ENCODE measurements at places on chromosomes 2 and 18. TPM values are rescaled to one million over a fixed set of nuclear protein-coding genes. Genes with fewer than 3 reads are reported as not detected.

GRCh38 chr2:230684270-230685168 lies 28.1 kb upstream of the CAB39 start:
- no peak overlapping the region for H3K4me3 ChIP-seq
- no peak for DNase-seq
- H3K4me1 ChIP-seq, result peaks cover 5% of the 10 kb centered on the region
- no peaks in the 10 kb centered on the region for H3K36me3 ChIP-seq
- no peak overlapping the region for H3K27ac ChIP-seq

GRCh38 chr2:170446078-170446477 lies 268.1 kb downstream of the MYO3B start:
- DNase-seq, result no peak
- no peak overlapping the region for H3K27ac ChIP-seq
- no peaks in the 10 kb centered on the region for H3K36me3 ChIP-seq
- H3K4me3 ChIP-seq, result no peak overlapping the region
- no peaks in the 10 kb centered on the region for H3K4me1 ChIP-seq

GRCh38 chr2:886072-887022 lies 64.3 kb upstream of the SNTG2 start:
- no peak overlapping the region for H3K4me3 ChIP-seq
- H3K4me1 ChIP-seq, result peaks cover 5% of the 10 kb centered on the region
- DNase-seq, result peak; percentile 58
- no peaks in the 10 kb centered on the region for H3K36me3 ChIP-seq
- no peak overlapping the region for H3K27ac ChIP-seq

DNAJC27 gene
- total RNA-seq, result 7.7 TPM

CCBE1 gene
- 53.0 TPM for total RNA-seq

Data from osteoblast (primary cell).